Peyer's patch (tissue), 4 donors: ENCODE measurements at places on chromosomes 4 and X. TPM values are rescaled to one million over a fixed set of nuclear protein-coding genes. Genes with fewer than 3 reads are reported as not detected.

Gene PLP1
- total RNA-seq: 2.6 TPM

DNA sequence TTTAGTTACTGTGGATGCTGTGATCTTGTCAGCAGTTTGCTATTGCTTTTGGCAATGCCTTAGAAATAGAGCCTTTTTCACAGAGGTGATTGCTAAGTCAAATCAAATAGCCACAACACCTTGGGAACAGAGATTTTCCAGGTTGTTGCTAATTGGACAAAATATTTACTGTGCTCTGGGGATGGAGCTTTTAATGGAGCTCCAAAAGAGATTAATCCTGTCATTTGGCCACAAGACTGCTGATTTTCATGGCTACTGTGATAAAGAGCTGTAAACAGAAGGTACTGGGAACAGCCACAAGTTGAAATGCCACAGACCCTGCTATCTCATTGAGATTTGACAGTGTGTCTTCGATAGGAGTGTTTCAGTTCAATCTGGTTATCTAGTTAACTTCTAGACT is 1715.2 kb upstream of the ADGRL3 start:
- DNase-seq: no peak

Gene FAM53A
- total RNA-seq: 1.5 TPM

DNA sequence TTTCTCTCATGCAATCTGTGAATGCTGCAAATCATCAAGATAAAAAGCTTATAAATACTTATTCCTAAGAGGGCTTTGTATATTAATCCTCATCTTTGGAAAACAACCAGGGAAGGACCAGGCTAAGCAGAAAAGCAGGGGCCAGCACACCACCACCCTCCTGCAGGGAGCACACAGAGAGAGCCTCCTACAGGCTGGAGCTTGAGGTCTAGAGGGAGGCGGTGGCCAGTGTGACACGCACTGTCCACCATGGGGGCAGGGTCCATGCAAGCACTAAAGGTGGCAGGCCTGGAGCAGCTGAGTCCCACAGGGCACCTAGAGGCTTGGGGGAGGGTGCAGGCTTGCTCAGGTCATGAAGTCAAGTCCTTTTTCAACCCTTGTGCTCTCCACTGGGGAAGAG is 236.9 kb downstream of the TACR3 start:
- no peak for DNase-seq

DNA sequence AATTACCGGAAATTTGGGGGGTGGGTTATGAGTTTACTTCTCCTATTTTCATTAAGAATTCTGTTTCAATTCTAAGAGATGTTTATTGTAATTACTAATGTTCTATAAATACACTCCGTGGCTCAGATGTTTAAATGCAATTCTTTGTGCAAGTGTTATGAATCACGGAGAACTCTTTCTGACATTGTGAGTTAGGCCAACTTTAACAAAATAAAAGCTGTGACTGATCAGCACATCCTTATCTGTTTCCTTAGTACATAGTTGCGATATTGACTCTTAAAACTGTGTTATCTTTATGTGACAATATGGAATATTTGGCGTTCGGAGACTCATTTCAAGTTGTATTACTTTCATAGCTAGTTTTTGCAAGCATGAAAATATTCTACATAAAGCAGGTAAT is 902 bp downstream of the KLHL4 start:
- DNase-seq: no peak

Gene PABPC1L2B
- total RNA-seq: not detected

Gene PTCHD1
- total RNA-seq: not detected
